NCI-H1417 (cell line): ENCODE measurements at places on chromosomes 4 and X.
A peak's percentile ranks its signal among the peaks of the same experiment; 100 is the strongest.

GRCh38 chr4:88791274-88791673, 93.6 kb upstream of the NAP1L5 start:
- peak; percentile 10 for DNase-seq

GRCh38 chrX:126376465-126376864, 176.1 kb downstream of the DCAF12L1 start:
- no peak for DNase-seq

GRCh38 chr4:8739317-8739716, 132.3 kb downstream of the HMX1 start:
- no peak for DNase-seq

DNA sequence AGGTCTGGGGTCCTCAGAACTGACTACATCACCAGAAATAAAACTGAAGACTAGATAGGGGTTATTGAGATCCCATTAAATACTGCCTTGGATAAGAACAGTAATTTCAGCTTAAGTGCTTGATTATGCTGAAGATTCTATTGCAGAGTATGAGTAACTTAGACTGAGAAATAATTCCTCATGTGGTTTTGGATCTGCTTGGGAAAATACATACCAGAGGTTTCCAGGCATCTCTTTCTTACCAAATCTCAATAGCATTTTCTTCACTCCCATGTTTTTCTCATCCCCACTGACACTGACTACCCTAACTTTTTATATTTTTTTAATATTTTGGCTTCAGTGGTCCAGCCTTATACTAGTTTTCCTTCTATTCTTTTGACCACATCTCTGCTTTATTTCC, 92.0 kb upstream of the TEX13D start:
- no peak for DNase-seq

GRCh38 chr4:90127706-90128345, 632 bp downstream of the CCSER1 start:
- peak; percentile 92 for DNase-seq

- peak; percentile 30 for DNase-seq
Observed at GRCh38 chrX:73847991-73848390, 285.0 kb downstream of the CHIC1 start.

DNA sequence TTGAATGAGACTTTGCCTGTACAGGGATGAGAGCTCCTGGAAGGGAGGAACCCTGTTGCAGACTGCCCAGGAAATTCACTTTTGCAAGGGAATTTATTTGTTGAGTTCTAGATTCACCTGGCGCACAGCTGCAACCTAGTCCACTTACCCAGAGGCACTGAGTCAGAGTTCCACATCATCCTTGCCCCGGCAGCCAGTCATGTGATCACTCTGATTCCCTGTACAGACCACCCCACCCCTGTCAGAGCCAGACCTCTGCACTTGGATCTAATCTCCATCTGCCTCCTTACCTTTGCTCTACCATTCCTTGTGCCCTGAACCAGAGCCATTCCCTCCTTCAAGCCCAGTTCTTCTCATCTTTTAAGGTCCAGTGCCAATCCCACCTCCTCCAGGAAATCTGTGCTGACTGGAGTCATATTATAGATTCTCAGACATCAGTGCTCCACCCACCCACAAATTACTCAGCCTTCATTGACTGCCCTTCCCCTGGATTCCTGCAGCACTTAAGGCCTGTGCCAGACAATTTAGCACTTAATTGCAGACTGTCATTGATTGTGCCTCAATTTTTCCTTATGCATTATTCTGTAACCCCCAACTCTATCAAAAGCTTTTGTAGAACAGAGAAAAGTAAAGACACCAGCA, 84.1 kb upstream of the MAGEA4 start:
- DNase-seq: no peak

DNA sequence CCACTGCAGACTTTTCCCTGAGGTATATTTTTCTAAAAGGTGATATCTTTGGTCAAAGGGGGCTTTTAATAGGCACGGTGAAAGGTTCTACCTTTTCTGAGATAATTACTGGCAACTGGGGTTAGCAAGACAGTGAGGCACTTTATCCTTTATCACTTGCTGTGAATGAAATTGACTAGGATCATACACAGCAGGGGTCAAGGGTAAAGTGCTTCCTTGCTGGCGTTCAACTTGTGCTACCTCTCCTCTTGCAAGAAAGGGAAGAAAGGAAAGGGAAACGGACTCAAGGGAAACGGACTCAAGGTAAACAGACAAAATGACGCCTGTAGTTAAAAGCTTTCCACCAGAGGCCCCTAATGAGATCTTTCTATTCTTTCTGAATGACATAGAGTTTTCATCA, 78.6 kb upstream of the RAPGEF2 start:
- peak; percentile 88 for DNase-seq

- no peak for DNase-seq
Observed at GRCh38 chr4:16302648-16303047, 76.4 kb upstream of the TAPT1 start.

DNA sequence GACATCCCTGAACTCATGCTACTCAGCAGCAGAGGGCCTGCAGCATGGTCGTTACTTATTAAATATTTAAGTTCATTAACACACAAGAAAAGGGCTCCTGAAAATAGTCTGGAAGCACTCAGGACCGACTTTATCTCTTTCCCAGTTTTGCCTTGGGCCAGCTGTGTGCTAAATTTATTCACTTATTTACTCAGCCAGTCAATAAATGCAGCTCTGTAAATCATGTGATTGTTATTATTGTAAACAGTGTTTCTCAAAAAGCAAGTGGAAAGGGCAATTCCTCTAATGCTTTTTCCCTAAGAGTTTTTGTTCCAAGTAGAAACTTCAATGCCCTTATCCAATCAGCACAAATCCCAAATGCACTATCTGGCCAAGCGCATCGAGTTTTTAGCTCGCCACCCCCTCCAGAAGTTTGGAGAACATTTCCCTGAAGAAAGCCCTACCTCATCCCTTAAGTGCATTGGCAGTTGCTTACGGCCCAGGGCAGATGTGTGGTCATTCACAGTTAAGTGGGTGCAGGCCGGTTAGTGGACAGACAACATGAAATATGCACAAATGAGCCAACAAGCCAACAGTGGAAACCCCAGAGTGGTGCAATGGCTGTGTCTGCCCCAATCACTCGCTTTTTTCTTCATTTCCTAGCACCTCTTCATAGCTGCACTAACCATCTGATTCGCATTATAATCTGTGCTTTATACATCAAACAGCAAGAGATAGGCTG, 125.8 kb downstream of the SMIM20 start:
- DNase-seq: no peak

- no peak for DNase-seq
Observed at GRCh38 chrX:42149765-42150164, 226.4 kb upstream of the CASK start.

- DNase-seq: no peak
Observed at GRCh38 chrX:56800307-56800706, 71.3 kb downstream of the NBDY start.

- no peak for DNase-seq
Observed at GRCh38 chr4:114758066-114758465, 159.5 kb downstream of the UGT8 start.

DNA sequence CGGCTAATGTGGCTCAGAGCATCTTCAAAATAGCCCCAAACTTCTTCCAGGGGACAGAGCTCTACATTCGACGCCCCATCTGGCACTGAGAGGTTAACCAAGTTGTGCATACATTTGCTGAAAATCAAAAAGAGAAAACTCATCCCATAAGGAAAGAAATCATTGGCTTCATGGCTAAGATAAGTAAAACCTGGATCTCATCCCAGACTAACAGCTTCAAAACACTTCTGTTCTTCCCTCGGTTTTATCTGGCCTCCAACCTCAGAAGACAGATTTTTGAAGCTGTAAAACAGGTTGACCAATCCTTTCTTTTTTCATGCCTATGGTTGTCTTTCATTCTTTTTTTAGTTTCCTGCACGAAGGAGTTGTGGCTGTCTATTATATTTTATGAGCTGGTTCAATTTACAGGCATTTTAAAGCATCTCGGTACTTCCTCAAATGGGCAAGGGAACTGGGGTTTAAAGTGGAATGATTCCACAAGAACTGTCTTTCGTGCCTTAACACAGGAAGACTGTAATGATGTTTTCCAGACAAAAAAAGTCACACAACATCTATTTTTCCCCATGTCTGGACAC, 107.6 kb downstream of the DLG3 start:
- no peak for DNase-seq

DNA sequence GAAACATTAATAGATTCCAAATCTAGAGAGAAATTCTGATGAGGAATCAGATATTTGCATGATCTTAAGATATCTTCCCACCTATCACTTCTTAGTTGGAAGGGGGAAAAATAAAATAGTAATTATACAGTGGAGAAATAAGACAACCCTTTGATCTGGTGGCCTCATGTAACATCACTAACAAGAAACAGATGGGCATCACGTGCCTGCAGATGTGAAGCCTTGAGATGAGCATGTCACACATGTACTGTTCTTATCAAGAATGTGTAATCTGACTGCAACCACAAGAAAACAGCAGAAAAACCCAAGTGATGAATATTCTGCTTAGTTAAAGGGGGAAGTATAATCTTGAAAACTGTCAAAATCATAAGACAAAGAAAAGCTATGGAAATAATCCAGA, 31.4 kb upstream of the NKX6-1 start:
- no peak for DNase-seq

DNA sequence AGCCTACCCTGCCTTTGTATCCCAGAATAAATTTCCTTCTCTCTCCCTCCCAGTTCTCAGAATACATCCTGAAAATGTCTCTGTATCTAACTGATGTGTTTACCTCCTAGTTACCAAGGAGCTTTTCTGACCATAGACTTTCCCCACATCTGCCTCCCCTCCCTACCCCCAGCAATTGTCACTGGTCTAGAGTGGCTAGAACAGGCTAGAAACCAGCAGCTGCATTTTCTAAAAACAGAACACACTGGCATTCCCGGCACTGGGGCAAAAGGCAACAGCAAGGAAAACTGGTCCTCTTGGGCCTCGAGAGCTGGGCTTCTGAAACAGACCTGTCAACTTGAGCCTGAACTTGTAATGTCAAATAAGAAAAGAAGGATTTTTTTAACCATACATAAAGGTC, 16.4 kb downstream of the TASL start:
- no peak for DNase-seq

DNA sequence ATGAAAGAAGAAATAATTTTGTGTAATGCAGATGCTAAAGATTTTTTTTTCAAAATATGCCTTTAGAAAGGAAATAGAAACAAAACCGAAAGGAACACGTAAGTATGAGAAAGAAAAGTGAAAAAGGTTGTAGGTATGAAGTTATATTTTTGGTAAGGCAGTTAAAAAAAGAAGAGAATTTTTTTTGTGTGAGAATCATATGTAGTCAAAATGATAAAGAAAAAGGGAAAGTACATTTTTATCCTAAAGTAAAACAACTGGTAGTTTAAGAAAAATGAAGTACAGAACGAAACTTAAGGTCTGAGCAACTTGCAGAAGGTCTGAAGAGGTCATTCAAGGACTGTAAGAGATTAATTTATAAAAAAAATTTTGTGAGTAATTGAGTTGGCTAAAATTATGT, 164.0 kb upstream of the TRAM1L1 start:
- DNase-seq: no peak

- DNase-seq: no peak
Observed at GRCh38 chrX:3699821-3700381, 13.5 kb downstream of the PRKX start.

- peak; percentile 19 for DNase-seq
Observed at GRCh38 chr4:82491251-82491960, 61.0 kb downstream of the ENOPH1 start.

DNA sequence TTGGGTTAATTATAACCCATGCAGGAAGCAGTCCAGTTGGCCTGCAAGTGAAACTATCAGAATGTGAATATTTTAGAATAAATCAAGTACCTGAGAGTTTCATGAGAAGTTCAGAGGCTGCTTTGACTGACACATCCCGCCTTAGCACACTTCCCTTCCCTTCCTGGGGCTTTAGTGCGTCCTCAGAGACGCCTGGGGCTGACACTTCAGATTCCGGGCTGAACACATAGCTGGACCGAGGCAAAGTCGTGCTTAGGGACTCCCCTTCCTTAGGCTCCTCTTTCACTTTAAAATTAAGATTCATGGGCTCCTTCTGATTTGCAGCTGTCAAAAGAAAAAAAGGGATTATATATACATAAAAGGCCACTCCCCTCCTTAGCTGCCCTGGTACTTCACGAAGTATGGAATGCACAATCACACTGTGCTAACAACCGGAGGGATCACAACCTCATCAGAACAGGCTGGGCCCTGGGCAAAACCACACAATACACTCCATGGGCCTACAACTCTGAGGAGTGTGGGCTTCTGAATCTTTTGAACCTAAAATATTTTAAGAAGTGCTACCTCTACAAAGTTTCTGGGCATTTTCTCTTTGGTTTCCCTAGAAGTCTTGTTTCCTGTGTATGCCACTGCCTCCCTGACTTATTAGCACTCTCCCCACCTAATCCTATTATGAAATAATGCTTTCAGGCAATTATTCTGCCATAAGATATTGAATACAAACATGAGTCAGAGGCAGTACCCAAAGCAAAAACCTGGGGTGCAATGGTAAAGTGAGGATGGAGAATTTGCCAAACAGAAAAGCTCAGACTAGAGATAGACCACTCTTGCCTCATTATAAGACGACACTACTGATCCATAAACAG, 68.2 kb downstream of the ZNF827 start:
- DNase-seq: no peak

DNA sequence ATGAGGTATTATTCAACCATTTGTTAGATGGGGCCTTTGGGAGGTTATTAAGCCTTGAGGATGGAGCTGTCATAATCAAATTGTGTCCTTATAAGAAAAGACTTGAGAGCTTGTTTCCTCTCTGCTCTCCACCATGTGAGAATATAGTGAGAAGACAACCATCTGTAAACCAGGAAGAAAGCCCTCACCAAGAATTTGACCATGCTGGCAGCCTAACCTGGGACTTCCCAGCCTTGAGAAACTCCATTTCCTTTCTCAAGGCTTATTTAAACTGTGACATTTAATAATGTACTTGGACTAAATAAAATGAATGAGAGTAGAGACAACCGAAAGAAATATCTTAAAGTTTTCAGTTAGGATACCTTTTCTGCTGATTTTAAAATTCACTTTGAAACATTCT, 83.7 kb upstream of the GC start:
- no peak for DNase-seq

- no peak for DNase-seq
Observed at GRCh38 chr4:5526080-5526846, 182.1 kb downstream of the EVC2 start.

DNA sequence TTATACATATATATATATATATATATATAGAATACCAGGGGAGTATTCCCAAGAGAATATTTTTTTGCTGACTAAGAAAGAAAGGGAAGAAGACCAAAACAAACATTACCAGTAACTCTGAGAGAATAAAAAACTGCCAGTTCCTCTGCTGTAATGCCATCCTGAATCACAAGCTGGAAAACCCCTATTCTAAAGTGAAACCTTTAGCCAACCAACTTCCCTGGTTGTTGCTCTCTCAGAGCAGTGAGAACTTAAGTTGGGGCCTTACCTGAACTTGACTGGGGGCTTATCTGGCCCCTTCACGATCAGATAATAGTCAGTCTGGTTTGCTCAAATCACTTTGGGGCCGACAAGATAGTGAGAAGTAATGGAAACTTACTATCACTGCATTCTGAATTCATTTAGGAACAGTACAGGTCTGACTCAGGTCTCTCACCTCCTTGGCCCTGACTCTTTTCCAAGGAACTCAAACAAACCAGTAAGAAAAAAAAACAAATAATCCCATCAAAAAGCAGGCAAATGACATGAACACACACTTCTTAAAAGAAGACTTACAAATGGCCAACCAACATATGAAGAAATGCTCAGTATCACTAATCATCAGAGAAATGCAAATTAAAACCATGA, 62.5 kb downstream of the CD40LG start:
- DNase-seq: no peak
